ENCODE measurements at places on chromosomes 5 and 9.
A peak's percentile ranks its signal among the peaks of the same experiment; 100 is the strongest.

DNA sequence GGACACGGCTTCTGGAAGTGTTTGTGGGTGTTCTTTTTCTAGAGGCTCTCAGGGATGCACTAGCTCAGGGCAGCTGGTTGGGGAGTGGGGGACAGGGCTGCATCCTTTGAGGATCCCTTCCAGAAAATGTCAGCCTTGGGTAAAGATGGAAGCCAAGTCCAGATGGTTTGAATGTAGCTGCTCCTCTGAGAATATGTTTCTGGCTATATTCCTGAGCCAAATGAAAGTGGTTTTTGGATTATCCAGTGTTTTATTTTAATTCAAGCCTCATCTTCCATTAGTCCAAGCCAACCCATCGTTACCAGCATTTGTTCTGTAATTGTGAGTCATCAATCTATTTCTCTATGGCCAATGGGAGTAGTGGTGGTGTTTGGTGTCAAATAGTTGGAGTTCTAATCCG lies 70.4 kb downstream of the SPRY4 start:
- no peak for DNase-seq

DNA sequence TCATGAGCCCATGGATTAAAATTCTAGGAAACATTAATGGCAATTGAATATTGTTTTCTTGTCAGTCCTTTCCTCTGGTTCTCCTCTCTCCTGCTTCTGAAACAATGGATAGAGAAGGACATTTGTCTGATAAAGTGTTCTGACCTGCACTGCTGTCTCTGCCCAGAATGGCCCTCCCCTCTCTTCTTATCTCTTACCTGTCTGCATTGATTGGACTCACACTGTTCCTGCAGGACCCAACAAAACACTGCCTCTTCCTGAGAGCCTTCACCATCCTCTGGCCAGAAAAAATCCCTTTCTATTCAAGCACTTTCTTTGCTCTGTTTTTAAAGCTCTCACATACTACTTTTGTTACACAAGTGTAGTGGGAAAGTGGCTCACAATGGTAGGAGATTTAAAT lies 143.8 kb upstream of the DHFR start:
- DNase-seq = no peak

- peak; percentile 56 for DNase-seq
Measured at GRCh38 chr9:125513668-125514413, 193.2 kb downstream of the MAPKAP1 start.

- no peak for DNase-seq
Measured at GRCh38 chr9:136566901-136567300, 21.1 kb upstream of the NOTCH1 start.

- DNase-seq = no peak
Measured at GRCh38 chr5:88483964-88484672, 215.5 kb upstream of the TMEM161B start.

DNA sequence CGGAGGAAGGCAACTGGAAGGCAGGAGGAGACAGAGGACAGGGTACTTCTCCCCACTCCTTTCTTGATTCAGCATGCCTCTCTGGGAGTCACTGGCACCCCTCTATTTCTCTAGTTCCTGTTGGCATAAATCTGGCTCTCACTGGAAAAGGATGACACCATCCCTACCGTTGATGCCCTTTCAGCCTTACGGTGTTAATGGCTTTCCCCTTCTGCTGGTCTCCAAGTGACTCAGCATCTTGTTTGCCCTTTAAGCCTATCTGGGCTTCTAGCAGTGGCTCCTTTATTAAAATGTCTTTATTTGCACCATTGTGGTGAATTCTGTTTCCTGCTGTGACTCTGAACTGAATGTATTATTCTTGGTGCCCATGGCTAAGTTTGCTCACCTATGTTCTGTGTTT lies 227.3 kb upstream of the GLRA1 start:
- no peak for DNase-seq

- DNase-seq = peak; percentile 75
Measured at GRCh38 chr5:149228618-149229297, 42.9 kb upstream of the AFAP1L1 start.

Data from astrocyte of the cerebellum (primary cell).